ENCODE measurements at places on chromosomes 2 and 18.
A peak's percentile ranks its signal among the peaks of the same experiment; 100 is the strongest.

- no peak for DNase-seq
Measured at GRCh38 chr2:156841321-156841720, 405.1 kb downstream of the GPD2 start.

DNA sequence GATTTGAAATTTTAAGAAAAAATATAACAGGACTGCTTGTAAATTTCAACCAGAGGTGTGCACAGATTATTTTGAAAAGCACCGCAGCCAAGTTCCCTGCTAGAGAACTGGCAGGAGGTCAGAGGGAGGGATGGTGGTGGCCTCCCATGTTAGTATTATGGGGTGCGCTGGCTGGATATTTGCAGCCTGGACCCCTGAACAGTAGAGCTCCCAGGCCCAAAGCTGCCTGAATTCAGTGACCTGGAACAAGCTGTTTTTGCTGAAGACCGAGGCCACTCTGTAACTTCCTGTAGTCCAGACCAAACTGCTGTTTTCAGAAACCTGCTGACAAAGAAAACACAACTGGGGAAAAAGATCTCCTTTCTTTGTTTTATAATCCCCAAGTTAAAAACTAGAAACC, 314.3 kb downstream of the TNS1 start:
- no peak for DNase-seq

GRCh38 chr18:38241216-38241615, 675.6 kb upstream of the CELF4 start:
- peak; percentile 24 for DNase-seq

DNA sequence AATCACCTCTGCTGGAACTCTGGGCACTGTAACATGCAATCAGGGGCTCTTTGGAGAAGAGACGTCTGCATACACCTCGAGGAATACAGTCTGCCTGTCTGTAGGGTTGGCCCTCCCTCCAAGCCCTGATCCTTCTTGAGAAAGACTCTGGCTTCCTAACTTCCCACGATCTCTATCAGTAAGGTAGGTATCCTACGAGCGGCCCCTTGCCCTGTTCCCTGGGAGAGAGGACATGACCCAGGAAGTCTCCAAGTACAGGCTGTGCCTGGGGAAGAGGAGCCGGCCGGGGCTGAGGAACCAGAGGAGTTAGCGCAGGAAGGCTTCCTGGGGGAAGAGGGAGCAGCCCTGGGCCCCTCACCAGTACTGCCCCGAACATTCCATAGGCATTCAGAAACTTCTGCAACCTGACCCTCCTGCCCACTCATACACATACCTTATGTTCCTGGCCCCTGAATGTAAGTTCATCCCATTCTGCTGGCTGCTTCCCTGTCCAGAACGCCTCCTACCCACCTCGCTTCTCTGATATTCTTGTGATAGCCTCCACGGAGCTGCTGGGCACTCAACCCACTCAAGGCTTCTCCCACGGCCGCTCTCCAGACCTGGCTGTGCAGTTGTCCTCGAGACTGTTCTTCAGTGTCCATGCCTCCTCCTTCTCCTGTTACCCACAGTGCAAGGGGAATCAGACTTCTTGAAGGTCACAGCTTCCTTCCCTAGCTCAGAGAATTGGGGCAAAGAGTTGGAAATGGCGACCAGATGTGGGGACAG, 116.1 kb downstream of the CYP26B1 start:
- no peak for DNase-seq

- peak; percentile 63 for DNase-seq
Measured at GRCh38 chr2:5250482-5250881, 441.7 kb upstream of the SOX11 start.

DNA sequence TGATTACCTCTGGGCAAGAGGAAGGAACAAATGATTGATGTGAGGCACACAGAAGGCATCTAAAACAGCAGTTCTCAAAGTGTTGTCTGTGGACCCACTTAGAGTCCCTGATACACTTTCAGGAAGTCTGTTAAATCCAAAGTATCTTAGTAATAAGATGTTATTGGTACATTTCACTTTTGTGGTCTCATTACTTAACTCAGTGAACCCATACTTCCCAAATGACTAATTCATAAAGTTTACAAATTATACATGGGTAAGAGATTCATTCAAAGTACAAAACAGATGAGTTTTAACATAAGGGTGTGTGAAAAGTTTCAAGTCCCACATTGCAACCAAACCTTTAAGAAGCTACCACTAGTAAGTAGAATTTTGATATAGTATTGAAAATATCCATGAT, 440.5 kb downstream of the NUP35 start:
- DNase-seq, result no peak

- DNase-seq, result no peak
Measured at GRCh38 chr2:156309167-156309566, 23.4 kb downstream of the NR4A2 start.

DNA sequence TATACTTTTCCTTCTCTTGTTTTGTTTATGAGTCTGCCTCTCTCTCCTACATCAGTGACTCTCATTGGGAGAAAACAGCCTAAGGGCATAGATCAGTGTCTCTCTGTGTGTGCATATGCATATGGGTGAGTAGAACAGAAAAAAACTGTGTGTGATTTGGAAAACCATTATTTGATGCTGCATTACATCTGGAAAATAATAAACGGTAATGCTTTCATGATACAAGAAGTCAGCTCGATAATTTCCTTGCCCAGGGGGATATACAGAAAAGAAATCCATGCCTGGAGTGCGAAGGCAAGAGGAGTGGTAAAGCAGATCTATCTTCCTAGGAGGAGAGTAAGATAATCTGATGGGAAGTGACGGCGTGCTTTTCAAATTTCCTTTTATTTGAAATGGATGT, 221.5 kb upstream of the LYPD1 start:
- no peak for DNase-seq

GRCh38 chr2:190802626-190803209, 77.9 kb upstream of the GLS start:
- no peak for DNase-seq

- peak; percentile 57 for DNase-seq
Measured at GRCh38 chr2:102166189-102166845, 20.5 kb upstream of the IL1RL2 start.

DNA sequence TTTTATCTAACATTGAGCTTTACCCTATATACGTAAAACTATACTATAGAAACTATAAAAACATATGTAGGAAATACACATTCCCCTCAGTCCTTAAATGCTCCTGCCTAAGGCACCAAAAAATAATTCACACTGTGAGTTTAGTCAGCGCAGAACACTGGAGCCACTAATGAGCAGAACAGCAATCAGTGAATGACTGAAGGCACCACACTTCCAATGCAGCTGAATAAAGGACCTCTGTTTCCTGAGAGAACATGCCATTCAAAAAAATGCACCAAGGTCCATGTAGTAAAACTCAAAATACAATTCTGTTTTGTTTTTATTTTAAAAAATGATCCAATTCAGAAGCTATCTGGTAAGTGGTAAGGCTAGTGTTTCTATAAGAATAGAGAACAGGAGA, 1280.6 kb upstream of the NRXN1 start:
- no peak for DNase-seq

DNA sequence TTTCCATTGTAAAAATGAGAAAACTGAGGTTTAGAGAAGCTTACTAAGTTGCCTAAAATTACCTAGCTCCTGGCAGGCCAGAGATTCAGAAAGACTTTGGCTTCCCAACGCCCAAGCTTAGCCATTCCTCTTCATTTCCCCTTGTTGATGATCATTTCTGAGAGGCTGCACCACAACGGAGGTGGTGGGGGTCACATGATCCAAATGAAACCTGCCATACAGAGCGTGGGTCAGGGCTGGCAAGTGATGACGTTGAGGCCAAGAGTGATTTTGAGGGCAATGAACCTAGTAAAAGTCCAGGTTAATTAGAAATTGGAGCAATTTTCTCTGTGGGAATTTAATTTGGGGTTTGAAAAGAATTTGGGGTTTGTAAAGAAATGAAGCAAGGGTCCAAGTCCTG, 109.9 kb downstream of the TMEM182 start:
- DNase-seq, result no peak

Measured in brain microvascular endothelial cell (primary cell).